ENCODE measurements at places on chromosomes 2 and 18.

DNA sequence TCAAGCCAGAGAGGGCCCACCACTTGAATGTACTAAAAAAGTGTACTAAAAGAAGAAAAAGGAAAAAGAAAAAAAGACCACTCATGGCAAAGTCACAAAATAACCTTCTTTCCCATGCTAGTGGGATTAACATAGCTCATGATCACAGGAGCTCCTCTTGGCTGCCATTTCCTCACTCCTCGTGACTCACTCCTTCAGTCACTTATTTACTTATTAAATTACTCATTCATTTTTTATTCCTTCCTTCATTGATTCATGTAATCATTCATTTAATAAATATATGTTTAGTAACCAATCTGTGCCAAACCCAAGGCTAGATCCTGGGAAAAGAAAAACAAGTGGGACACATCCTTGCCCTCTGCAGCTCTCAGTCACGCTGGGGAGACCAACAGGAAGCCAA, 300.5 kb downstream of the INSIG2 start:
- DNase-seq = no peak

DNA sequence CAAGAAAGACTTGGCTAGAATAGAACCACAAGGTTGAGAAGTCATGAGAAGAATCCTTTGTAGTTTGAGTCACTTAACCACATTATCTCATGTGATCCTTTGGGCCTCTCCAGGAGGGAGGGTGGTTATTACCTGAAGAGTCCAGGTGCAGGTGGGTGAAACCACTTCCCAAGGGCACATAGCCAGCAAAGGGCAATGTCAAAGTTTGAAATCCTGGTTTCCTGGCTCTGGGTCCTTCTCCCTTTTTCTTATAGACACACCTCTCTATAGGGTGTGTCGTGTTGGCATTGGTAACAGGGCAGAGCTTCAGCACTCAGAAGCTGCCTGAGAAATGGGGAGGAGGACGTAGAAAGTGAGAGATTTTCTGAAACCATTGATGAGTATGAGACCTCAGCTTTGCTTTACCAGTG, 137.9 kb downstream of the MGAT5 start:
- DNase-seq = no peak

- no peak for DNase-seq
These were observed 2.1 kb downstream of the TEX51 start for GRCh38 chr2:126900646-126901319.

DNA sequence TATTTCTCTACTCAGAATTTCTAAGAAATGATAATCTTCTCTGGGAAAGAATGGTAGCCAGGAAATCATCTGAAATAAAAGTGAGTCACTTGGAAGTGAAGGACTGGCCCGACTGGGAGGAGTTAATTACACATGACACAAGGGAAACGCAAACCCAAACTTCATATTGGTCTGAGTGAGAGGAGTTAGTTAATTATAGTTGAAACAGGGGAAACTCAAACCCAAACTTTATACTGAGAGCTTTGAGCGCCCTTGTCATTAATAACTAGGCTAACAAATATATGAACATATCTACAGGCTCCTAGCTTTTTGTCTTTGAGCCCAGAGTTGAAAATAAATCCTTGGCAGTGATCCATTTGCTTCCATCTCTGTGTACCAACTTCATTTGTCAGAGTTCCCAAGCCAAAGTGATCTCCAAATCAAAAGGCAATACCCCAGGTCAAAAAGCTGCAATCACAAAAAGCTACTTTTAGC, 187.8 kb upstream of the COL3A1 start:
- DNase-seq = no peak

- no peak for DNase-seq
These were observed 37.0 kb upstream of the DPP10 start for GRCh38 chr2:114405247-114406116.

- DNase-seq = no peak
These were observed 30.2 kb upstream of the ALK start for GRCh38 chr2:29951576-29951975.

DNA sequence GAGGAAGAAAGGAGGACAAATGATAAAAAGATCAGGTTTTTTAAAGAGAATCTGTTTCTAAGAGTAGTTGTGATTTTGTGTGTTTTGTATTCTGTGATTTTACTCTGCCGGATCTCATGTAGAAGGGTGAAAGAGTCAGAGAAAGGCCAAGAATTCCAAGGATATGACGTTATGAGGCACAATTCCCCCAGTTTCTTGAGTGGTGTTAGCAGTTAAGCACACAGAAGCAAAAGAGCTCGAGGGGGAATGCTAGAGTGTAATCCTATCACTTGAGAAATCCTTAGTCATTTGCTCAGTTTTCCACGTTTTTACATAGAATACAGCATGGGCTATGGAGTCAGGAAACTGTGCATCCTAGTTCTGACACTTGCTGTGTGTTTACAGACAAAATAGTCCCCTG, 34.8 kb downstream of the METTL4 start:
- DNase-seq = no peak

- no peak for DNase-seq
These were observed 134.8 kb downstream of the COL6A3 start for GRCh38 chr2:237279012-237279768.

- DNase-seq = no peak
These were observed 49.8 kb downstream of the PLEK start for GRCh38 chr2:68414876-68415275.

DNA sequence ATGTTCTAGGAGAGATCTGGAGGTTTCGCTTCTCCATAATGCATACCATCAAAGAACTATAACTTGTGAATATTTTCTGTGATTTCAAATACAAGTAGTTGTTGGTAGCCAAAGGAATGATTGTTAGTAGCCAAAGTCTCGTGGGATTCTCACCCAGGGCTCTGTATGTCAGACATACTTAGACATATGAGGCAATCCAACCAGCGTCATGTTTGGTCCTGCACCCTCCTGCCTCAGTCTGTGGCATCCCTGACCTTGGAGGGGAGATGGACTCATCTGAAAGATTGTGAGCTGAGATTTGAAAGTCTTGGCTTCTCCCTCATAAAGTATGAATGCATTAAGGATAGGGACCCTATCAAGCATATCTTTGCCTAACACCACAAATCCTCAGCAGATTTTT, 81.2 kb downstream of the CTIF start:
- no peak for DNase-seq

GRCh38 chr2:146131048-146131447, 1611.1 kb upstream of the ZEB2 start:
- DNase-seq = no peak

GRCh38 chr18:48599391-48599790, 60.6 kb downstream of the CTIF start:
- DNase-seq = no peak

DNA sequence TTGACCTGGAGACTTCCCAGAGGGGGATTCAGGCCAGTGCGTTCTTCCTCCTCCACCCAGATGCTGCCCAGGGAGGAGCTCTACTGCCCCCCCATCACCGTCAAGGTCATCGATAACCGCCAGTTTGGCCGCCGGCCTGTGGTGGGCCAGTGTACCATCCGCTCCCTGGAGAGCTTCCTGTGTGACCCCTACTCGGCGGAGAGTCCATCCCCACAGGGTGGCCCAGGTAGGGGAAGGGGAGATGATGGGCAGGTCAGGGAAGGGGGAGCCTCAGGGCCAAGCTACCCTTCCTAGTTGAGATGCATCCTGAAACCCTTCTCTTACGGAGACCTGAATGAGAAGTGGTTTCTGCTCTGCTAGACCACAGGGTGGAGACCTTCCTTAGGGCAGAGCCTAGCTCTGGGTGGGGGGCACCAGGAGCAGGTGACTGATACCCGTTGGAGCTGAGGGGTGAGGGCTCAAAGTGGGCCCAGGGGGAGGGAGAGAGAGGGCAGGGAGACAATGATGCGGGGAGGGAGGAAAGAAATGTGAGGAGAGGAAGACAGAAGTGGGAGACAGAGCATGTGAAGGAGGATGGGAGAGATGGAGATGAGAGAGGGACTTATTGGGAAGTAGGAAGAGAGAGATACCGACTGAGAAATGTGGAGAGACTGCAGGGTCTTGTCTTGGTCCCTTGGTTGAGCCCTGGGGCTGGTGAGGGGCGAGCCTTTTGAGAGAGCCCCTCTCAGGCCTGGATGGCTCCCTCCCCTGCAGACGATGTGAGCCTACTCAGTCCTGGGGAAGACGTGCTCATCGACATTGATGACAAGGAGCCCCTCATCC, 159.4 kb downstream of the DYSF start:
- no peak for DNase-seq
